ENCODE measurements at places on chromosomes 5 and 9.

DNA sequence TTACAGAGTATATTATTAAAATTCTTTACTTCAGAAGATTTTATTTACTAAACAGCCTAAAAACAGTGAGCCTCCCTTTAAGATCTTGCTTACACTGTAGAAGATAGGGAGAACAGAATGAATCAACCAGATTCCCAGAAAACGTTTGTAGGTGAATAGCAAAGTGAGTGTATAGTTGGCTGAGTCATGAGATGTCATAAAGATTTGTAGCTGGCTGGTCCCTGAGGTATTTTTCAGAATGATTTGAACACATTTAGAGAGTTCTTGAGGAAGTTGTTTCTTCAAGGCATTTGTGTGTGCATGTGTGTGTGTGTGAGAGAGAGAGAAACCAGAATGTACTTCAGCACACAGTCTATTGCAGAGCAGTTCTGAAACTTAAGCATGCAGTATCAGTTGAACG, 159.4 kb upstream of the PRR16 start:
- H3K36me3 ChIP-seq, result no peaks in the 10 kb centered on the region
- no peaks in the 10 kb centered on the region for H3K4me1 ChIP-seq
- H3K27me3 ChIP-seq, result no peaks in the 10 kb centered on the region

GRCh38 chr5:61275841-61276240, 56.2 kb upstream of the ZSWIM6 start:
- H3K27me3 ChIP-seq, result no peaks in the 10 kb centered on the region
- H3K4me1 ChIP-seq, result peaks cover 4% of the 10 kb centered on the region
- DNase-seq, result no peak

GRCh38 chr5:115313052-115313451, 16.6 kb upstream of the CCDC112 start:
- H3K36me3 ChIP-seq, result no peaks in the 10 kb centered on the region
- no peak overlapping the region for H3K27ac ChIP-seq

DNA sequence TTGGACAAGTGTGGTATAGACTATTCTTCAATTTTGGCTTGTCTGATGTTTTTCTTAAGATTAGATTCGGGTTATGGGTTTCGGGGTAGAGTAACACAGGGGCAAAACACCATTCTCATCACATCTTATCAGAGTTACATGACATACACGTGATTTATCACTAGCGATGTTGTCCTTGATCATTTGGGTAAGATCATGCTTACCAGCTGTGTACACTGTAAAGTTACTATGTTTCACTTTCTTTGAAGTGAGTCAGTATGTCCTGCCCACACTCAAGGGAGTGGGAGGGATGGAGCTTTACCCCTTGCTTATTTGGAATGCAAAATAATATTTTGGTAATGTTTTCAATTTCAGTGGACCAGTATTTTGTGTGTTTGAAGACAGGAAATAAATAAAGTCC, 101.8 kb upstream of the TAF11L2 start:
- H3K4me1 ChIP-seq, result peaks cover 26% of the 10 kb centered on the region
- no peak overlapping the region for H3K27ac ChIP-seq
- no peaks in the 10 kb centered on the region for H3K27me3 ChIP-seq
- H3K4me3 ChIP-seq, result no peak overlapping the region
